ENCODE measurements at places on chromosomes 2 and 18. TPM values are rescaled to one million over a fixed set of nuclear protein-coding genes. Genes with fewer than 3 reads are reported as not detected.

Gene MC4R
- not detected for total RNA-seq

Gene FOXD4L1
- not detected for total RNA-seq

Gene CRYBA2
- total RNA-seq: not detected

Gene CCBE1
- 0.32 TPM for total RNA-seq

Gene VSNL1
- not detected for total RNA-seq

Gene NT5C1B
- total RNA-seq: not detected

Gene CRYGC
- total RNA-seq: not detected

Gene QPCT
- 1.8 TPM for total RNA-seq

Gene COL5A2
- 64.2 TPM for total RNA-seq

Gene GTF3C2
- 76.2 TPM for total RNA-seq

Gene TXNDC9
- total RNA-seq: 34.3 TPM

Gene EGR4
- total RNA-seq: not detected

Gene EPAS1
- total RNA-seq: 1,738 TPM

GRCh38 chr2:72126186-72127100 lies 21.2 kb downstream of the CYP26B1 start:
- no peaks in the 10 kb centered on the region for H3K27me3 ChIP-seq
- DNase-seq: peak; percentile 30
- no peaks in the 10 kb centered on the region for H3K4me1 ChIP-seq
- peaks cover 3% of the 10 kb centered on the region for H3K36me3 ChIP-seq
- no peak overlapping the region for H3K4me3 ChIP-seq
- no peak overlapping the region for H3K27ac ChIP-seq

GRCh38 chr2:26576565-26577441 lies 64.4 kb downstream of the CIB4 start:
- H3K4me1 ChIP-seq: no peaks in the 10 kb centered on the region
- no peaks in the 10 kb centered on the region for H3K27me3 ChIP-seq
- DNase-seq: no peak
- H3K27ac ChIP-seq: no peak overlapping the region
- H3K36me3 ChIP-seq: no peaks in the 10 kb centered on the region

GRCh38 chr2:30276455-30276911 lies 45.1 kb downstream of the LBH start:
- H3K27me3 ChIP-seq: no peaks in the 10 kb centered on the region
- H3K27ac ChIP-seq: no peak overlapping the region
- no peak overlapping the region for H3K4me3 ChIP-seq
- no peaks in the 10 kb centered on the region for H3K36me3 ChIP-seq
- no peak for DNase-seq
- peaks cover 5% of the 10 kb centered on the region for H3K4me1 ChIP-seq

- peak overlapping the region; percentile 99 for H3K27ac ChIP-seq
- H3K27me3 ChIP-seq: no peaks in the 10 kb centered on the region
These were observed 1.8 kb downstream of the ZEB2 start for GRCh38 chr2:144517866-144518747.

DNA sequence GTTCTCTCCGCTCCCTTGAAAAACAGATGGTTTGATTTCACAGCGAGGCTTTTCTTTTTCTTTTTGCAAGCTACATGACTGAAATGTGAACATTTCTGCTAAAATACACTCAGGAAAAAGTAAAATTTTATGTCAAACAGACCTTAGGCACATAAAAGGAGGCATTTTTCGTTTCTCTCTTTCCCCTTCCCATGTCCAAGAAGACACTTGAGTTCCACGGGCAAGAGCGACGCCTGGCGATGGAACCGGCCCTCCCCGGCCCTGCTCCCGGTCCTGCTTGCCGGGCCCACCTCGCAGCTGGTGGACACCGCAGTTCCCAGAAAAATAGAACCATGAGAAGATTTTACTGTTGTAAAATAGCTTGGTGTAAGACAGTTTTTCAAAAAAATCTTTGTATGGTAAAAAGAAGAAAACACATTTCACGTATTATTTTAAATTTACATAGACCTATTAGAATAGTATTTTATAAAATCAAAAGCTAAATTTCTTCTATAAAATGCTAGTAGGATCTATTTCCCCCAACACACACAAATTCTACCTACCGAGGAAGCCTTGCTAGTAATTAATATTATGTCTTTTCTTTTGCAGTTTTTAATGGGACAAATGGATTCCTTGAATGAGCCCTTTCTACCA lies 2.3 kb upstream of the ALKAL2 start:
- no peaks in the 10 kb centered on the region for H3K27me3 ChIP-seq
- H3K36me3 ChIP-seq: no peaks in the 10 kb centered on the region
- DNase-seq: peak; percentile 83
- H3K4me1 ChIP-seq: peaks cover 8% of the 10 kb centered on the region
- peak overlapping the region; percentile 54 for H3K4me3 ChIP-seq

DNA sequence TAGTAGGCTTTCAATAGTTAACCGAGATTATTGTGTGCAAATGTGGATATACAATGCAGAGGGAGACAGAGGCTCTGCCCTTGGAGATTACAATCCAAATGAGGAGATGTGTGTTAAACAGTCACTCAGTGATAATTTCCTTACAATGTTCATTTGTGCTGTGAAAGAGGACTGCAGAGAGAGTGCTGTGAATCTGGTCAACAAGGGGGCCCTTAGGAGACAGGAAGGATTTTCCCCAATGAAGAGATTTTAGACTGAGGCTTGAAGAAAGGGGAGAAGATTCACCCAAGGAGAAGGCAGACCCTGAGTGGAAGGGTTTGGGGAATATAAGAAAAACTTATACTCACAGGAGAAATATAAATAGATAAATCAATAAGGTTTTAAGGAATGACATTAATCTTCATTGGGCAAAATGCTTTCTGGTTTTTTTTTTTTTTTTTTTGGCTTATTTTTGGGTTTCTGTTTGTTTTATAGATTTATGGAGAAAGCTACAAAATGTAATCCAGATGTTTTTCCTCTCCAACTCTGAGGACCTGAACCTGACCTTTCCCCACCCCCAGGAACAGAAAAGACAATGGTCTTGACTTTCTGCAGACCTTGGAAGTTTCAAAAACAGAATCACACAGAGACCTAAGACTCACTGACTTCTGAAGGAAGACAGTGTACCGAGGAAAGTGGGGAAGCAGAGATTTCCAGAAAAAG lies 151.3 kb upstream of the SERPINE2 start:
- H3K4me1 ChIP-seq: no peaks in the 10 kb centered on the region
- H3K36me3 ChIP-seq: no peaks in the 10 kb centered on the region
- no peak overlapping the region for H3K4me3 ChIP-seq

DNA sequence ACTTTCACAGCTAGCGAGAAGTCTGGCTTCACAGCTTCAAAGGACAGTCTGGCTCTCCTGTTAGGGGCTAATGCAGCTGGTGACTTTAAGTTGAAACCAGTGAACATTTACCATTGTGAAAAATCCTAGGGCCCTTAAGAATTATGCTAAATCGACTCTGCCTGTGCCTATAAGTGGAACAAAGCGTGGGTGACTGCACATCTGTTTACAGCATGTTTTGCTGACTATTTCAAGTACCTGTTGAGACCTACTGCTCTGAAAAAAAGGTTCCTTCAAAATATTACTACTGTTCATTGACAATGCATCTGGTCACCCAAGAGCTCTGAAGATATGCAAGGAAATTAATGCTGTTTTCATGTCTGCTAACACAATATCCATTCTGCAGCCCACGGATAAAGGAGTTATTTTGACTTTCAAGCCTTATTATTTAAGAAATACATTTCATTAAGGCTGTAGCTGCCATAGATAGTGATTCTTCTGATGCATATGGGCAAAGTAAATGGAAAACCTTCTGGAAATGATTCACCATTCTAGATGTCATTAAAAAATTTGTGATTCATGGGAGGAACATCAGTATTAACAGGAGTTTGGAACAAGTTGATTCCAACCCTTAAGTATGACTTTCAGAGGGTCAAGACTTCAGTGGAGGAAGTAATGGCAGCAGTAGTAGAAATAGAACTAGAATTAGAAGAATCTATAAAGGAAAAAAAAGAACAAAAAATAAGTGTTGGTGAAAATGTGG lies 48.9 kb downstream of the POLR1A start:
- H3K36me3 ChIP-seq: peaks cover 23% of the 10 kb centered on the region
- no peaks in the 10 kb centered on the region for H3K27me3 ChIP-seq
- H3K4me1 ChIP-seq: peaks cover 8% of the 10 kb centered on the region
- H3K27ac ChIP-seq: no peak overlapping the region

DNA sequence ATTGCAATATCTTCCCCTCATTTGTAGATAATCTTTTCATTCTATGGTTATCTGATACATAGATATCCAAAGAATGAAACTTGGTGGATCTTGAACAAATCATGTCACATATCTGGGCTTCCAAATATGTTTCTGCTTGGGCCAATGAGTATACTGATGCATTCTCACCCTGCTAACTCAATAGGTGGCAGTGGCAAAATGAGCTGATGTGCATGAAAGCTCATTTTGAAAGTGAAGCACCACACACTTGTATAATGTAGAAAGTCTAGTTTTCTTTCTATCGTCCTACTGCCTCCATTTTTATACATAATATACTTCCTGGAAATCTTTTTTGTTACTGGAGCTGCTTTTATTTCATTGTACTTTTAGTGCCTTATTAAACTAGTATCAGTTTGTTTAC lies 208.2 kb downstream of the PRKCE start:
- H3K4me3 ChIP-seq: no peak overlapping the region
- peaks cover 8% of the 10 kb centered on the region for H3K4me1 ChIP-seq
- H3K27me3 ChIP-seq: no peaks in the 10 kb centered on the region
- no peaks in the 10 kb centered on the region for H3K36me3 ChIP-seq
- H3K27ac ChIP-seq: no peak overlapping the region
- DNase-seq: no peak

DNA sequence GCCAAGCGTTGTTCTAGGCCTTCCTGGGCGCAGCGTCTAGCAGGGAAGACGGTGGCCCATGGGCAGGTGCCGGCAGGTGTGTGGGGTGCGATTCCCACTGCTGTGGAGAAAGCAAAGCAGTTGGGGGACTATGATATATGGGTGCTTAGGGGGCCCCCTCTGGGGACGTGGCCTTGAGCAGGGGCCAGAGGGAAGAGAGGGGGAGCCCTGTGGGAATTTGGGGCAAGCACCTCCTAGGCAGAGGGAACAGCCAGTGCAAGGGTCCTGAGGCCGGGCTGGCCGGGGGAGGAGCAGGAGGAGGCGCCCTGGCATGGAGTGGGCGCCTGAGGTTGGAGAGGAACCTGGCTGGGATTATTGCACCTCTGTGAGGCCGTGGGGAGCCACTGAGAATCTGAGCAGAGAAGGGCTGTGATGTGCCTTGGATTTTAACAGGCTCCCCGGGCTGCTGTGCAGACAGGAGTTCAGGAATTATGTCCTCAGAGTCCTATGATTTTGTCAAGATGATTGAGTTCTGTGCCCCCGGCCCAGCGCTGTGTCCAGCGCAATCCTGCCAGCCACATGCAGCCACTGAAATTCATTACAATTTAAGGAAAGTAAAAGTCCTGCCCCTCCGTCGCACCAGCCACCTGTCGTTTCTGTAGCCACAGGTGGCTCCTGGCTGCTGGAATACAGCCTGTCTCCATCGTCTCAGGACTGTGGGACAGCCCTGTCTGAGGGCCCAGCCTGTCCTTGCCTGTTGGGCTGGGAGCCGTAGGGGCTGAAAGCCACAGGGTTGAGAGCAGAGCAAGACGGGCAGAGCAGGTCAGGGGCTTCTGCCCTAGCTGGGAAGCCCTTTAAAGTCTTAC lies 9.1 kb upstream of the KLHL30 start:
- no peaks in the 10 kb centered on the region for H3K27me3 ChIP-seq
- H3K4me3 ChIP-seq: no peak overlapping the region
- H3K36me3 ChIP-seq: no peaks in the 10 kb centered on the region
- H3K27ac ChIP-seq: no peak overlapping the region
- DNase-seq: no peak

GRCh38 chr2:203379156-203379555 lies 51.0 kb downstream of the ABI2 start:
- no peaks in the 10 kb centered on the region for H3K27me3 ChIP-seq
- no peaks in the 10 kb centered on the region for H3K4me1 ChIP-seq
- DNase-seq: no peak

GRCh38 chr2:141362311-141362710 lies 768.5 kb downstream of the LRP1B start:
- H3K36me3 ChIP-seq: no peaks in the 10 kb centered on the region
- no peaks in the 10 kb centered on the region for H3K4me1 ChIP-seq
- H3K4me3 ChIP-seq: no peak overlapping the region
- no peak overlapping the region for H3K27ac ChIP-seq
- H3K27me3 ChIP-seq: no peaks in the 10 kb centered on the region

- no peaks in the 10 kb centered on the region for H3K36me3 ChIP-seq
- H3K27me3 ChIP-seq: no peaks in the 10 kb centered on the region
- H3K4me3 ChIP-seq: no peak overlapping the region
- H3K4me1 ChIP-seq: no peaks in the 10 kb centered on the region
These were observed 247.4 kb downstream of the MYO3B start for GRCh38 chr2:170425281-170425751.

DNA sequence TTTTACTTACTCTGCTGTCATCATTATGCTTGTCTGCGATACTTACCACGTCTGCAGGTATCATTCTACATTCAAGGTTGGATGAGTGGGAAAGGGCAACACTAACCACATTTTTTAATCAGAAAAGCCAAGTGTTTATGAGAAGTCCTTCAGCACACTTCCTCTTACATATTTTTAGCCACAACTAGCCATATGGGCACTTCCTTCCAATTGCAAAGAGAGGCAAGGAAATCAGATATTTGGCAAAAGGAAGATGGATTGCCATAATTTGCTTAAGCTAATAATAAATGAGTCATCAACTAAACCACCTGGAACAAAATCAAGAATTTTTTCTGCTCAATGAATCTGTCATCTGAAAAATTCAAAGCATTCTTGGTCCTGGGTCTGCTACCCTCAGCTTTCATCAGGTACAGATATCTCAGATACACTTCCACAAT lies 16.7 kb upstream of the MRO start:
- no peak overlapping the region for H3K4me3 ChIP-seq
- H3K27ac ChIP-seq: no peak overlapping the region
- no peak for DNase-seq
- H3K4me1 ChIP-seq: no peaks in the 10 kb centered on the region

- no peaks in the 10 kb centered on the region for H3K27me3 ChIP-seq
- no peaks in the 10 kb centered on the region for H3K36me3 ChIP-seq
- no peaks in the 10 kb centered on the region for H3K4me1 ChIP-seq
- H3K27ac ChIP-seq: no peak overlapping the region
- H3K4me3 ChIP-seq: no peak overlapping the region
These were observed 294.1 kb downstream of the ALK start for GRCh38 chr2:29627279-29627711.

Measured in ascending aorta (tissue), 2 donors.